Peyer's patch (tissue), 4 donors: ENCODE measurements at places on chromosomes 12 and 14. TPM values are rescaled to one million over a fixed set of nuclear protein-coding genes. Genes with fewer than 3 reads are reported as not detected.

The TBX5 gene
- not detected for total RNA-seq

The BHLHE41 gene
- total RNA-seq: 1.9 TPM

The HOXC12 gene
- not detected for total RNA-seq

The CCDC175 gene
- 1.6 TPM for total RNA-seq

The GDF3 gene
- total RNA-seq: not detected

DNA sequence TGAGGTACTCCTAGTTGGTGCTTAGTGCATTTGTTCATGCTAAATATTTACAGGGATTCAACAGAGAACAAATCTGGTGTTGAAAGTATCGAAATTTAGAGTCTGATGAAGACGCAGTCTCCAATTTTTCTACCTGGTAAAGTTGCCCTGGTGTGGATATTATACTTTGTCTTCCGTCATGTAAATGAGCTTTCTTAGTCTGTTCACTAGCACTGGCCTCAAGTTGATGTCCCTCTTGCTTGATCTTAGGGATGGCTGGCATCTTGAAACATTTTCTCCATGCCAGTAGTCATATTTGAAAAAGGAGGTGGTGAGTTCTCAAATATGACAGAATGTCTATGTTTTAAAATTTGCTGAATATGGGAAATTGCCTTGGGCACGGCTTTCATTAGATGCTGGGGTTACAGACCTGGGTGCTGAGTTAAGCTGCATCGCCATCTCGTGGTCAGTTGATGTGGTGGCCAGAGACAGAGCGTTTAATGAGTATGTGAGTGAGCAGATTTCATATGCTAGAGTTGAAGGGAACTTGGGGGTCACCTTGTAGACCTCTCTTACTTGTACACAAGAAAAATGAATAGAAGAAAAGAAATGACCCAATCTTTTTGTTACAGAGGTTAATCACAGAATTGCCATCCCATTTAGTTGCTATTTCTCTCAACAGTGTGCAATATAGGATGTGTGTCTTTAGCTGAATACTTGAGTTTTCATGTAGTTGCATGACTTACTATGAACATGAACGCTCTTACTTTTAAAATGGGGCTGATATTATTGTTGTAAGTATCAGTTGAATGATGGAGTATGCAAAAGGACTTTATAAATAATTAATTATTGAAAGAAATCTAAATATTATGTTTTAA lies 172.8 kb upstream of the DCN start:
- peak; percentile 58 for DNase-seq
- no peaks in the 10 kb centered on the region for H3K36me3 ChIP-seq
- no peak overlapping the region for H3K4me3 ChIP-seq
- H3K4me1 ChIP-seq: no peaks in the 10 kb centered on the region
- H3K27me3 ChIP-seq: no peaks in the 10 kb centered on the region

DNA sequence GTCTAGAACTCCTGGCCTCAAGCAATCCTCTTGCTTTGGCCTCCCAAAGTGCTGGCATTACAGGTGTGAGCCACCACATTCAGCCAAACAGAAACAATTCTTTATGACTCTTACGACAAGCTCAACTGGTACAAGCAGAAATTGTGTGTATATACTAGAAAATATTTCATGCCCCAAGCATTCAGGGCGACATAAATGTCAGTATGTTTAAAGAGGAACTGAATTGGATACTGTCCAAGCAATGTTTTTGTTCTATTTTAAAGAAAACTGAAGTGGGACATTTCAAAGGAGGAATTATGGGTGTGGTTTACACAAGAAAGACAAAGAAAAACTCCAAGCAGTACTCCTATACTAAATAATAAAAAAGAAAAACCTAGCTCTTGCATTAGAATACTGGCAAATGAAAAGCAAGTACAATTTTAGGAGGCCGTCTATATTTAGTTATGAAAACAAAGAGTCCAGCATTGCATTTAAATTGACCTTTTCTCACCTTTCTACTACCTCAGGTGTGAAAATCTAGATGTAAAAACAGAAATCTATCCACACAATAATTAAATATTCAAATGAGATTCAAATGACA lies 48.9 kb downstream of the PPP1R12A start:
- no peak for DNase-seq
- no peak overlapping the region for H3K4me3 ChIP-seq
- H3K4me1 ChIP-seq: peaks cover 7% of the 10 kb centered on the region

DNA sequence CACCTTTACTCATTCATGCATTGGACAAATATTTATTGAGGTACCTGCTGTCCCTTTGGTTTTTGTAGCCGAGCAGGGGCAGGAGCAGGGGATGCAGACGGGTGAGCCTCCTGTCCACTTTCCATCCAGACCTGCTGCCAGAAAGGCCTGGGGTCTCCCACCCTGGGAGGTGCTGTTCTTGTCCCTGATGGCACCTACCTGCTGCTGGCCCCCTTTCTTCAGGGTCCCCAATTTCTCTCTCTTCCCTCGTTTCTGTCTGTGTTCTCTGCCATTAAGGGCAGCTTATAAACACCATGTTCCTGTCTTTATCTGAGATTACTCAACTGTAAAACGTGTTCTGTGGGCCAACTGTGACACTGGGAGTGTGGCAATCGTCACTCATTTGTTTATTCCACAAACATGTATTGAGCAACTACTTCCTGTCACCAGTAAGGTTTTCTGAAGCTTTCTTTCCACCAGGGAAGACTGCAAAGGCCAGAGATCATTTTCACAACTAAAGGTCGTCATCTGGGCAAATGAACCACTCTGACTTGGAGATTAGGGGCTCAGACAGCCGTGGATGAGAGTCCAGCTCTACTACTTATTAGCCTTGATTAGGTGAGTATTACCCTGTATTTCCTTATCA lies at the start of gene HAL:
HAL (minus strand) TSS at position 311 of the 625 bp plus-strand sequence. CDS start 434 bp downstream, outside the sequence.
- H3K4me3 ChIP-seq: no peak within 1 kb of the TSS
- no peaks in the 10 kb centered on the region for H3K27me3 ChIP-seq
- peaks cover 11% of the 10 kb centered on the region for H3K36me3 ChIP-seq
- no peak for DNase-seq
- H3K4me1 ChIP-seq: peaks cover 11% of the 10 kb centered on the region
- H3K27ac ChIP-seq: peak within 1 kb of the TSS; percentile 1

GRCh38 chr12:15868186-15868585 lies 14.0 kb upstream of the STRAP start:
- H3K4me3 ChIP-seq: no peak overlapping the region
- H3K36me3 ChIP-seq: no peaks in the 10 kb centered on the region
- no peaks in the 10 kb centered on the region for H3K4me1 ChIP-seq
- H3K27ac ChIP-seq: no peak overlapping the region
- H3K27me3 ChIP-seq: no peaks in the 10 kb centered on the region
- no peak for DNase-seq

DNA sequence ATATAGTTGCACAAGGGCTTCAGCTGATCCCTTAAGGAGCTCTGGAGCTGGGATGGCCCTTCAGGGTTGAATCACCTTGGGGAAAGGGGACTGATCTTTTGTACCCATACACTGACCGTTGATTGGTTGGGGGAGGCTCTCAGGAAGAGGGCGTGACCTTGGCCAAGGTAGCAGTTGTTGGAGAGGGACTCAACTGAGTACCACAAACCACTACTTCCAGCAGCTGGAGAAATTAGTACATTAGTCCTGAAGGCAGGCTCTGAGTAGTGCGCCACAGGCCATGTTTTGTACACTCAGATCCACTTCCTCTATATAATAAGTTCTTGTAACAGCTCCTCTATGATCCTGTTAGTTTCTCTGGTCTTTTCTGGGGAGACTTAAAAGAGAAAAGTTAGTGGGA lies 317.6 kb downstream of the CCDC91 start:
- no peaks in the 10 kb centered on the region for H3K27me3 ChIP-seq
- no peaks in the 10 kb centered on the region for H3K4me1 ChIP-seq
- no peak overlapping the region for H3K27ac ChIP-seq
- no peaks in the 10 kb centered on the region for H3K36me3 ChIP-seq
- no peak for DNase-seq
